ENCODE measurements at places on chromosomes 5 and 9.

DNA sequence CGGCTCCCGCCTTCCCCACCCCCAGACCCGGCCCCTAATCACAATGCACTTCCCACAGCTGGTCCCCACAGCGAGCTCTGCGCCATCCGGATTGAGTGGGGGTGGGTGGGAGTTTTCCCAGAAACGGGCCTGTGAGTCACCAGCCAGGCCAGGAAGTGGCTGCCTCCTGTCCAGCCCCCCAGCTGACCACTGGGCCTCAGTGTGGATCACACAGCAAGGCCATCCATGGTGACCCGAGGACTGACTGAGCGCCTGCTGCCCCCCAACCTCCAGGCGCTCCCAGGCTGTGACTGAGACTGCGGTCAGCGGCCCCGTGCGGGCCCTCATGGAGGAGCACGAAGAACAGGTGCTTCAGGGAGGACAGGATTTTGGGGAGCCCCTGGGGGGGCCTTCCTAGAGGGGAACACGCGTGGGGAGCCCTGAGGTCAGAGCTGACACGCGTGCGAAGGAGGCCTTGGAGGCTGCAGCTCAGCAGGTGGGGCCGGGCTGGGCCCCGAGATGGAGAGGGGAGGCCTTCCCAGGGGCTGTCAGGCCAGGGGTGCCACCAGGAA, 48.3 kb upstream of the EGFL7 start:
- DNase-seq: peak; percentile 29

DNA sequence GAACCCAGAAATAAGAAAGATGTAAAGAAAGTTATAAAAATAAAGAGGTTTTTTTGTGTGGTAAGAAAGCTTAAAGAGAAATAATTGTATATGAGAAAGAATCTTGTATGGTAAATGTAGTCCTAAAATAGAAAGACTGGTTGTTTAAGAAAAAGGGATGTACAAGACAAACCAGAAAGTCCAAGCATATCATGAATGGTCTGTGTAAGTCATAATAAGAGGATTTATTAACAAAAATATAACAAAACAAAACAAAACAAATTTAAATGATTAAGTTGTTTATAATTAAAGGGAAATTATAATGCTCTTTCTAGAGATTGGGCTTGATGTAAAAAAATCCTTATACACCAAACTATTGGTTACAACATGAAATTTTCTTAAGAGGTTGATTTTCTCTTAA, 590.4 kb upstream of the PTGER4 start:
- DNase-seq: no peak

DNA sequence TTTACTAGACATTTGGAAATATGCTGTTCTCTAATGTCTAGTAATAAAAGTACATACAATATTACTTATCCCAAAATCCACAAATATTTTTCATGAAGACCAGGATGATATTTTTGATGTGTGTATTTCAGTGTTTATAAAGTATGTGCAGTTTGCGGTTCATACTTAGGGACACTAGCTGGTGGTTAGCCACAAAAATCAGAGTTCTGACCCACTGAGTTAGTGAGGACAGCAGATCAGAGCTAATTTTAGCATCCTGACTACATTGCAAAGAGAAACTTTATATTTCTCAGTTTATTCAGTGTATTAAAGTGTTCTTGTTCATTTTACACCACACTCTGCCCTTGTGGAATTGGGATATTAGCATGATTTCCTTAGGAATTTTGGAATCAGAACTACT, 655.3 kb downstream of the HTR1A start:
- no peak for DNase-seq

- DNase-seq: peak; percentile 34
Measured at GRCh38 chr5:35990520-35990919, 670 bp downstream of the UGT3A1 start.

- DNase-seq: no peak
Measured at GRCh38 chr9:136705564-136705963, 6.8 kb upstream of the DIPK1B start.

- DNase-seq: peak; percentile 71
Measured at GRCh38 chr5:7078901-7079300, 317.0 kb upstream of the ADCY2 start.

DNA sequence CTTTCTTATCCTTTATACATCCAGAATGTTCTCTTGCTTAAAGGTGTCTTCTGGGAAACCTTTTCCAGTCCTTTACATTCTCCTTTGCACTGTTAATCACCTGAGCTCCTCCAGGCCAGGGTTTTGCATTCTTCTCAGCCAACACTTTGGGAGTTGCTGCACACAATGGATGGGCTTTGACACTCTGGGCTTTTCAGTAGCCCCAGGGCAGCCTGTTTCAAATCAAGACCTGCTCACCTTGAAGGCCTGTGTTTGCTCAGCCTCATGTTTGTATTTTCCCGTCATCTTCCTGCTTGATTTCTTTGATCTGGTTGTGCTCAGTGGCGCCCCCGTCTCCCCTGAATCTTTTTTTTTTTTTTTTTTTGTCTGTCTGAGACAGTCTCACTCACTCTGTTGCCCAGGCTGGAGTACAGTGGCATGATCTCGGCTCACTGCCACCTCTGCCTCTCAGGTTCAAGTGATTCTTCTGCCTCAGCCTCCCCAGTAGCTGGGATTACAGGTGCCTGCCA, 41.0 kb downstream of the DMRT1 start:
- no peak for DNase-seq

DNA sequence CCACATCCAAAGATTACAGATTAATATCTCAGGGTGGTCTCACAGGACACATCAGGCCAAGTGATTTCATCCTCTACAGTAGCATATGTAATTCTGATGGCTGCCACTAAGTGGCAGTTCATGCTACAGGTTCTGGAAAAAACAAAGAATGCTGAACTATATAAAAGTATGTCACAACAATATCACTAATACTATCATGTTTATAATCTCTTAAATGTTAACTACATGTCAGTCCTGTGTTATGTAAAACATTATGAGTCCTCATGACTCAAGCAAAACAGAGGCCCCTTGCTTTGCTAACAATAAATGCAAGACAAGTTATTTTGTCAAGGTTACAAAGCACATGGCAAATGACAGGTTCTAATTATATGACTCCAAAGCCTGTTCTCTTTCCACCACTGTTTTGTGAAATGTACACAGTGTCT, 233.2 kb downstream of the FBXL17 start:
- no peak for DNase-seq

DNA sequence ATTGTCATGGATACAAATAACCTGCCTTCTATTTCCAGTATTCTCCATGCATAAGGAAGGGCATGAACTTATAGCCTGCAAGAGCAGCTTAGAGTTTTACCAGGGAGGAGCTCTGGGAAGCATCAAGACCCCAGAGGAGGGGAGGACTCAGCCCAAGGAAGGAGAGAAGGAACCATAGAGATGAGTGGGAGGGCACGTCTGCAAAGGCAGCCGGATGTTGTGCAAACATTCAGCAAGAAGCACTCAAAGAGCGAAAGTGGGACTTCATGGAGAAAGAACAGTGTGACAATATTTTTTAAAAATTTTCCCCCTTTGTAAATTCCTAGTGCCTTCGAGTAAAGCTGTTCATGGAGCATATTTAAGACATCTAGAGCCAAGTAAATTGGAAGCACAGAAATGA, 270.1 kb upstream of the PTGER4 start:
- no peak for DNase-seq

DNA sequence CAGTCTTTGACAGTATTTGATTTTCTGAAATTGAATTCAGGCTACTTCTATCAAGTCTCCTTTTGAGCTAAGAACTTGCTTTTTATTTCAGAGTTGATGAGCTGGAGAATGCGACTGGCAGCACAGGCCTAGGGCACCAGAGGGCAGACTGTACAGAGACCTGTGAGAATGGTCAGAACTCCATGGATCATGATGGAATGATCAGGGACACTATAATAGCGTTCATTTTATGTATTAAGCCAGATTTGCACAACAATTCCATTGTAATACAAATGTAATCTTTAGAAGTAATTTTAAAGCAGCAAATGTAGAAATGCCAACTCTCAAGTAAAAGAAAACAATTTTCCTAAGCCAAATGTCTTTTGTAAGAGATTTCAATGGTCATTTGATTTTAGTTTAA, 902.4 kb downstream of the NR2F1-AS1 start:
- no peak for DNase-seq

GRCh38 chr5:122877518-122877917, 32.1 kb downstream of the SNX24 start:
- DNase-seq: no peak

DNA sequence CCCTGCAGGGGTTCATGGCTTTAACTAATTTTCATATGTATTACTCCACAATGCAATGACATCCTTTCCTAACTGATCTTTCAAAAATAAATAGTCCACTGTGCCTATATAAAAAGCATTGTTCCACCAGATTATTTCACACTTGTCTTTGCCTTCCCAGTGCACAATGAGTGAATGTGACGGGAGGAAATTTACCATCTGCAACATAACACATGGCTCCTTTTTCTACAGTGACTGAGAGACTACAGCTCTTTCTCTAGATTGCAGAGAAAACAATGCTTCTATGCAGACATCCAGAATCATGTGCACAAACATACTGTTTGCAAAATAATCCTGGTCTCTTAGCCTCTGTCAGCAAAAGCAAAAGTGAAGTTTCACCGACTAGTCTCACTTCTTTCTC, 483.7 kb upstream of the PIK3R1 start:
- no peak for DNase-seq

DNA sequence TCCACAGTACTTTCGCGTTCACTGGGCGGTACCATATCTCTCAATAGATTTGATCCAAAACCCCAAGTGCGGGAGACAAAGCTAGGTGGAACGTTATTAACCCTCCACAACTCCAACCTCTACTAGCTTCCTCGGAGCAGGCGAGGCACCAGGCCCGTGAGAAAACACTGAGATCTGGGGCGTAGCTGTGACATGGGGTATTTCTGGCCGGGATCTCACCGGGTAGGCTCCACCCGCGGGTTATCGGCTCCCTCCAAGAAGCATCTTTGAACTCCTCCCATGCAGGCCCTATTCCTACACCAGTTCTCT, 350 bp upstream of the SLC25A46 start:
- peak; percentile 19 for DNase-seq

GRCh38 chr5:83523929-83524328, 52.4 kb downstream of the VCAN start:
- DNase-seq: no peak

- DNase-seq: no peak
Measured at GRCh38 chr5:154298065-154298464, 107.5 kb downstream of the GALNT10 start.

- peak; percentile 85 for DNase-seq
Measured at GRCh38 chr5:93582677-93583438, at the start of gene NR2F1. NR2F1 (plus strand) TSS chr5:93583222; CDS start chr5:93585024, 1,802 bp downstream.

DNA sequence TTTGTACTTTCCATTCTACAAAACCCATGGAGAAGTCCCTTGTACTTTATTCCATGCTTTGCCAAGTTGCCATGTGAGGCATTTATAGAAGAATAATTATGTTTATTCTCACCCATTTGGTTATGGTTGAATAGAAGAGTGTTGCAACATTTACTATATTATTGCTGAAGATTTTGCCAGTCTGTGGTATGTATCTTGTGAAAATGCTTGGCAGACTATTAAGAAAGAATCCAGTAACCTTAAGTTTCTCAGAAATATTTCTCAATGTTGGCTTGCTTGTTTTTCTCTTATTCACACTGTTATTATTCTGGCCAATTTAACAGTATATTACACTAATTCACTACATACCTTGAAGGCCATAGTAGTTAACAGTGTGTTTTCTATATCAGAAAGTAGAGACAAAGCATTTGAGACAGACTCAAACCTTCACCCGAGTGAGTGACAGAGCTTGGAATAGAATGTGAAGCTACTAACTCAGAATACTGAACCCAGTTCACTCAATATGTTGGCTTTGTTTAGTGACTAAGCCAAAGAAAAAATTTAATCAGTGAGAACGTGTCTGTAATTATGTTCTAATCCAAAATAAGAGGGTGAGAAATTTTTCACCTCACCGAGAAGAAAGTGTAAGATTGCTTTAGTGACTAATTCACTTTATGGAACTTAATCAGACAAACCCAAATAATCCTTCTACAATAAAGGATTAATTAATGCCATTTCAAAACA, 184.4 kb downstream of the CWC27 start:
- DNase-seq: no peak

DNA sequence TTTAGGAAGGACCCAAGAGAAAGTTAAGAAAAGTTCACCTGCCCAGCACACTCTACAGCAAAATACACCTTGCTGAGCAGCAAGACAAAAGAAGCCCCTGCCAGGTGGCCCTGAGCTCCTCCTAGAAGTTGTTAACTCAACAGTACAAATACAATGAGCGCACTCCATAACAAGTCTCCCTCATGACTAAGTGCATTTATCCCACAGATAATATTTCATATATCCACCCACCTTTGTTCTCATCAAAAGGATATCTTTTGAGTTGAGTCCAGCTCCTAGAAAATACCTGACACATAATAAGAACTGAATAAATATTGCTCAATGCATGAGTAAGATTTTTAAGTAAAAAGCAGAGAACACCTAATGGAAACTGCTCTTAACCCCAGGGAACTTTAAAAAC, 73.3 kb downstream of the ABCA1 start:
- DNase-seq: no peak

DNA sequence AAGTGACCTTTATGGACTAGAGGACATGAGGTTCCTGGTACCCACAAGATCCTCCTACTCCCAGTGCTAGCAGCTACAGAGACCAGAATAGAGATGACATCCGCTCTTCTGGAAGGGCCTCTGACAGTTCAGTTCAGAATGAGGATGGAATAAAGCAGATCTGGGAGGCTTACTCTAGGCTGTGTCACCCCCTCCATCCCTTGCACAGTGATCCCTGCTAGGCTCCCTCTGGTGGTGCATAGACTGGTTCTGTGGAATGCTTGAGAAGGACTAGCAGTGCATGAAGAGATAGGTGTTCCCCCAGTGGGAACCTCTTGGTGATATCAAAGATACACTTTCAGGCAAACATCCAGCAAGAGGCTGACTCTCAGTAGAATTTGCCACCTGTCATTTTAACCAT, 83.0 kb downstream of the NPR3 start:
- DNase-seq: no peak

GRCh38 chr9:20611691-20612287, 10.5 kb downstream of the MLLT3 start:
- no peak for DNase-seq

DNA sequence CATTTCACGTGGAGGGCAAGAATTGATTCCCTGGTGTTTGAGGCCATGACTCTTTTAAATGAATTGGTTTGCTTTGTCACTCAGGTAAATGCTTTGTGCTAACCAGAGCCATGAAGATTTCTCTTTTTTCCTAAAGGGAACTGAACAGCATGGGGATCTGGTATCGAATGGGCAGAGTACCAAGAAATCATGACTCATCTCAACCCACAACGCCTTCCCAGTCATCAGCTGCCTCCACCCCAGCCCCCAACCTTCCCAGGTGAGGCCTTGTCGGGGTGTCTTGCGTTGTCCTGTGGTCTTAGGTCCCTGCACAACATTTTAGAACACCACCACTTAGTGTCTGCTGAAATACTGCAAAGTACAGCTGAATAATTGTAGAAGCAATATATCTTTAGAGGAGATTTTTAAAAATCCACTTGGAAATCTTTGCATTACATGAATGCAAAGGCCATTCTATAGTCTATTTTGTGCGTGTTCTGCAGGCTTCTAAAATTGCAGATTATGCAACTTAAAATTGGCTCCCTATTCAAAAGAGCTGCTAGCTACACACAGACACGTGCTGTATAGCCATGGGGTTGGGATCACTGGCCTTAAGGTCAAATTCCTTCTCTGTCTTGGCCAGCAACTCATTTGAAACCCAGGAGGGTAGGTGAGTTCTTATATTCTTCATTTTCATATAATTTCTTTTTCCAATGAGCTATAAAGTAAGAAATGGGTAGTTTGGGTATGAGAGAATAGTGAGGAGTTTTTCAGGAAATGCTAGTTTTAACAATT, 69.0 kb downstream of the MVB12B start:
- no peak for DNase-seq
